ENCODE measurements at places on chromosomes 2 and 18. TPM values are rescaled to one million over a fixed set of nuclear protein-coding genes. Genes with fewer than 3 reads are reported as not detected.

- H3K27ac ChIP-seq, result no peak overlapping the region
- H3K4me3 ChIP-seq, result no peak overlapping the region
- no peaks in the 10 kb centered on the region for H3K4me1 ChIP-seq
- DNase-seq, result no peak
- no peaks in the 10 kb centered on the region for H3K27me3 ChIP-seq
Observed at GRCh38 chr2:112322919-112323318, 47.5 kb downstream of the ZC3H6 start.

DNA sequence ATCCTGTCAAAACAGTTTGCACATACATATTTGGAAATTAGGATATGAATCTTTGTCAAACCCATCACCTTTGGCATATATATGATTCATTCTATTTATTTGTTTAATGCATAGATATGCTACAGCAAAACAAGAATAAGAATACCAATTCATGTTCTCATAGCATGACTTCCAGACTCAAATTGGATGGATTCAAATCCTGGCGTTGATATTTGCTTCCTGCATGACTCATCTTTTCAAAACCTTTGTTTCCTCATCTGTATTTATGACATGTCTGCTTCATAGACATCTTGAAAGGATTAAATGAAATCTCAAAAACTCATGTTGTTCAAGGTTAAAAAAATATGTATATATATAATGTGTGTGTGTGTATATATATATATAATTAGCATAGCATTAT, 261.3 kb downstream of the MBD5 start:
- no peaks in the 10 kb centered on the region for H3K4me1 ChIP-seq
- no peak for DNase-seq
- no peak overlapping the region for H3K27ac ChIP-seq
- H3K27me3 ChIP-seq, result no peaks in the 10 kb centered on the region
- H3K36me3 ChIP-seq, result no peaks in the 10 kb centered on the region

DNA sequence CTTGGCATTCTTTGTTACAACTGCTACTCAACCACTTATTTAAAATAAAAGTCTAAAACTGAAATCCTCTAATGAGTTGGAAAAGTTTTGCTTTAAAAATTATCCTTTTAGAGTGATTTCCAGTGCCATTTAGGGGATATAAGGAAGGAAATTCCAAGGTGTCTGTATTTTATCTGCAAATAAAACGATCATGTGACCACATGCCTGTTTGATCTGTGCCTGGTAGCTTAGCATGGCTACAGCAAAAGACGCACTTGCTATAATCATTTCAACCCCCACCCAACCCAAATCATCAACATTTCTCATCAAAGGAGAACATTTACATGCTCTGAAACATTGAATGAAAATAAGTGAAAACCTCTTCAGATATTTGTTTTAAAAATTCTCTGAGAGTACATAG, 615.1 kb downstream of the IRS1 start:
- DNase-seq, result no peak
- H3K27ac ChIP-seq, result no peak overlapping the region
- H3K4me3 ChIP-seq, result no peak overlapping the region
- no peaks in the 10 kb centered on the region for H3K4me1 ChIP-seq

GALM gene
- 57.4 TPM for total RNA-seq

LIMS3 gene
- total RNA-seq, result not detected

PSTPIP2 gene
- 29.2 TPM for total RNA-seq

DCC gene
- total RNA-seq, result not detected
